HCT116 (cell line): ENCODE measurements at places on chromosomes 16 and 17. TPM values are rescaled to one million over a fixed set of nuclear protein-coding genes. Genes with fewer than 3 reads are reported as not detected.

The KRTAP2-3 gene
- 6.3 TPM for total RNA-seq

The ITGB4 gene
- 568 TPM for total RNA-seq

The RND2 gene
- total RNA-seq, result 0.66 TPM

The ANKRD40CL gene
- total RNA-seq, result 0.57 TPM

The GLP2R gene
- not detected for total RNA-seq

The CCL23 gene
- not detected for total RNA-seq

The SLC5A11 gene
- 0.47 TPM for total RNA-seq

The KRTAP1-5 gene
- not detected for total RNA-seq

The JPT1 gene
- total RNA-seq, result 575 TPM

The HP gene
- 18.1 TPM for total RNA-seq

The KCNAB3 gene
- total RNA-seq, result 7.1 TPM

DNA sequence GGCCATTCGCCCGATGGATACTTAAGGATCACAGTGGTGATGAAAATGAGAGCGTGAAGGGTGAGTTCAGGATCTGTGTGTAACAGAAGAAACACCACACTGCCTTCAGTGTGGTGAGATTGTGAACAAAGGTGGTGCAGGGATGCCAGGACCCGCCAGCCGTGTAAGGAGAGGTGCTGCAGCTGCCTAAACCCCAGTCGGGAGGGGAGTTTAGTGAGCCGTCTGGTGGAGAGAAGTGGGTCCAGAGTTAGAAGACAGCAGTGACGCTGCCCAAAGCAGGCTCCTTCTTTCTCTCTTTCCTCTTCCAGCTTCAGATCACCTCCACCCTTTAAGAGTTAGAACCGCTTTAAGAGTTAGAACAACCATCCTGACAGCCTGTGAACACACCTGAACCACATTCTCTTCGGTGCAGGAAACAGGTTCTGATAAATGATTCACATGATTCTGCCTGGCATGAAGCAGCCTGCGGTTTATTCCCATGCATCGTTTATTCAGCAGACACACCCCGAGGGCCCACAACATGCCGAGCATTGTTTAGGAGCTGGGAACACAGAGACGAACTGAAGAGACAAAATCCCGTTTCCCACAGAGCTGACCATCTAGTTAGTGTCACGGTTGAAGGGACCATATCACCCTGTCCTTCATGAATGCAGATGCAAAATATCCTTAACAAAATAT, 84.0 kb upstream of the DNAH17 start:
- H3K27ac ChIP-seq, result no peak overlapping the region
- H3K27me3 ChIP-seq, result no peaks in the 10 kb centered on the region; the same call in 1 of the 2 replicates
- no peak for DNase-seq
- H3K4me1 ChIP-seq, result no peaks in the 10 kb centered on the region
- H3K4me3 ChIP-seq, result no peak overlapping the region

DNA sequence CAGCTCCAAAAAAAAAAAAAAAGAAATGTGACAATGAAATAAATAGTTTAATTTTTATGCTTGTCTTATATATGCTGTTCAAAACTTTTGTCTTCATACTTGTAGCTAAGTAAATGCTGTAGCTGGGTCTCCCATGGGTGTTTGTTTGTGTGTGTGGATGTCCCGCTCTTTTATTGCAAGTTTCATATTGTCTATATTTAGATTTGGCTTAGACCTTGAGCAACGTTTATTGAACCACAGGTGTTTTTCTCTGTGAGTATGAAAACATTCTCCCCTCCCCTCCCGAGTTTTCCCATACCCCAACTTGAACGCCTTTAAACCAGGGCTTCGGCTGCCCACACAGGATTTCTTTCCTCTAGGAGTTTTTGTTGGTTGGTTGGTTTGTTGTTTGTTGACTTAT, 45.2 kb downstream of the MFSD11 start:
- no peaks in the 10 kb centered on the region for H3K27me3 ChIP-seq
- H3K4me1 ChIP-seq, result peaks cover 22% of the 10 kb centered on the region
- H3K36me3 ChIP-seq, result no peaks in the 10 kb centered on the region
- no peak overlapping the region for H3K27ac ChIP-seq

DNA sequence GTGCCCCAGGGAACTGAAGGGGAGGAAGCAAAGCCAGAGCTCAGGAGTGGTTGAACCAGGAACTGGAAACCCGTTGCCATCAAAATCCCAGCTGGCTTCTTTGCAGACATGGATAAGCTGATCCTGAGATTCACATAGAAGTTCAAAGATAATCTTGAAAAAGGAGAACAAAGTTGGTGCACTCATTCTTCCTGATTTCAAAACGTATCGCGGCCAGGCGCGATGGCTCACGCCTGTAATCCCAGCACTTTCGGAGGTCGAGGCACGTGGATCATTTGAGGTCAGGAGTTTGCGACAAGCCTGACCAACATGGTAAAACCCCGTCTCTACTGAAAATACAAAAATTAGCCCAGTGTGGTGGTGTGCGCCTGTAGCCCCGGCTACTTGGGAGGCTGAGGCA, 7.1 kb downstream of the RAP1GAP2 start:
- no peaks in the 10 kb centered on the region for H3K27me3 ChIP-seq
- H3K4me3 ChIP-seq, result no peak overlapping the region
- no peak for DNase-seq
- no peak overlapping the region for H3K27ac ChIP-seq
- H3K4me1 ChIP-seq, result no peaks in the 10 kb centered on the region

- DNase-seq, result no peak
- no peak overlapping the region for H3K4me3 ChIP-seq
- no peaks in the 10 kb centered on the region for H3K36me3 ChIP-seq
Observed at GRCh38 chr16:55078699-55079410, 148.2 kb downstream of the IRX5 start.

GRCh38 chr16:78436846-78437245, 337.4 kb downstream of the WWOX start:
- no peak overlapping the region for H3K4me3 ChIP-seq
- H3K27me3 ChIP-seq, result no peaks in the 10 kb centered on the region
- no peaks in the 10 kb centered on the region for H3K36me3 ChIP-seq
- DNase-seq, result no peak

DNA sequence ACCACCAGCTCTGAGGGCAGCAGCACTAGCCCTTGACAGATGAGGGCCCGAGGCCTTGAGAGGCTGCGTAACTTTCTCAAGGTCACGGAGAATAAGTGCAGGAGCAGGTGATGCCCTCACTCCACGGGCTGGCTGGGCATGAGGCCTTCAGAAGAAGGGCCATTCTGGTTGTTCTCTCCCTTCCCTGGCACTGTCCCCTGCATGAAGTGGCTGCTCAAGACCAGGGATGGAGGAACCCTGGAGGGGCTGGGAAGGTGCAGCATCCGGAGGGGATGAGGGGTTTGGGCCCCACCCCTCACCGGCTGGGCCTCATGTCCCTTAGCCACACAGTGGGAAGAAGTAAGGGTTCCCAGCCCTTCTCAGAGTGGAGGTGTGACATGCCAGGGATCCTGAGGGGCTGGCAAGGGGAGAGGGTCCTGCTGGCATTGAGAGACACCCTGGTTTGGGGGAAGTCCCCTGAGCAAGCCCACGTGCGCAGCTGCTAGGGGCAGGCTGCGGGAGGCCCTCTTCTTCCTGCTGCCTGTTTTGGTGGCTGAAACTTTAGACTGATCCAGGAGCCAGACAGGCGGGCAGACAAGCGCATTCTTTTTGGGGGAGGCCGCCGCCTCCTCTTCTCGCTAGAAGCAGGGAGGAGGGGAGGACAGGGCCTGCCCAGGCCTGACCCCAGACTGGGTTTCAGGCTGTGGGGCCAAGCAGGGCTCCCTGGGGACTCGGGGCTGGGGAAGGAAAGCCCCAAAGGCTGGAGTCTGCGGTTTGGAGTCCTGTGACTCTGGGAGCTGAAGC, 74.0 kb downstream of the N4BP1 start:
- H3K27me3 ChIP-seq, result no peaks in the 10 kb centered on the region
- H3K4me1 ChIP-seq, result no peaks in the 10 kb centered on the region
- H3K4me3 ChIP-seq, result no peak overlapping the region

DNA sequence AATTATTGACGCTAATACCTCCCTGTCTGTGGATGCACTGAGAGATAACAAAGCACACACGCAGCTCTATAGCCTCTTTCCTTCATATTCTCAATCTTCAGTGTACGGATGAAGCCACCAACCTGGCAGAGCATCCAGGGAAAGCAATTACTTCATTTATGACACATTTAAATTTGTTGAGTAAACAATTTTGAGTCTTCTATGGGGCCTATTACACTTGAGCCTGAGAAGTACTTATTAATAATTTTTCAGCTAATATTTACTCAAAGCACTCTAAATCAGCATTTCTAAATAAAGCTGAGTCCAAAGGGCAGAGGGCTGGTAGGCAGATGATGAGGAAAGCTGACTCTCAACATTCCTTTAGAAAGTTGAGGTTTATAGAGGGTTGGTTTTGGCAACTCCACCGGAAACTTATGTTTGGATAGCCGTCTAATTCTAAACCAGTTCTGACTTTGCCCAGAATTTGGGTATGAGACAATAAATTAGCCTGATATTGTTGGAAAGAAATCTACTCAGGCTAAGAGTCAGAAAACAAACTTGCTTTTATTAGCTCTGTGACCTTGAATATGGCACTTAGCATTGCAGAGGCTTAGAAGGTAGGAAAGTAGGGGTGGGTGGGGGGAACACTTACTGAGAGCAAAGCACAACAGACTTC, 643.5 kb downstream of the CDH11 start:
- no peaks in the 10 kb centered on the region for H3K4me1 ChIP-seq
- no peaks in the 10 kb centered on the region for H3K27me3 ChIP-seq
- no peak for DNase-seq
- no peak overlapping the region for H3K27ac ChIP-seq

DNA sequence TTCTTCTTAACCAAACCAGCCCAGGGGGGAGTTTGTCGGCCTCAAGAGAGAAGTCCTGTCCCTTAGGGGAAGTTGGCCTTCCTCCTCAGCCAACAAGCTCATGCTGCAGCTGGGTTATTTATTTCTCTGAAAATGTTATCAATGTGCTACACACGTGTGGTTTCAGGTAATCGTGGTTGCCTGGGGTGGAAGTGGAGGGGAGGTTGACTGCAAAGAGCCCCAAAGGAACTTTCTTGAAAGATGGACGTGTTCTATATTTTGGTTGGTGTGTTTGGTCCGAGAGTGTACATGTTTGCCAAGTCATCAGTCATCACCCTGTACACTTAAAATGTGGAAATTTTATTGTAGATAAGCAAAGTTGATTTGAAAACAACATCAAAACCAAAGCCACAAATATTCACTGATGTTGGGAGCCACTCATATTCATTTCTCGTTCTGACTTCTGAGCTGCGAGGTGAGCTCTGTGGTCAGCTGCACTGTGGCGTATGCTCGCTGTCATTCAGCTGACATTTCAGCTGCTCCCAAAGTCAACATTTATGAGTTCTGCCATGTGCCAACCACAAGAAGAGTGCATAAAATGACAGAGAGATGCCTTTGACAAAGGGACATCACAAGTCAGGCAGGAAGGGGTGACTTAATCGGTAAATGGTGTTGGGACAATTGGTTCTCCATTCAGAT, 26.5 kb upstream of the ADGRG1 start:
- H3K27me3 ChIP-seq, result no peaks in the 10 kb centered on the region
- H3K36me3 ChIP-seq, result no peaks in the 10 kb centered on the region
- no peaks in the 10 kb centered on the region; the same call in 1 of the 2 replicates for H3K4me1 ChIP-seq
- DNase-seq, result no peak
- H3K27ac ChIP-seq, result no peak overlapping the region

DNA sequence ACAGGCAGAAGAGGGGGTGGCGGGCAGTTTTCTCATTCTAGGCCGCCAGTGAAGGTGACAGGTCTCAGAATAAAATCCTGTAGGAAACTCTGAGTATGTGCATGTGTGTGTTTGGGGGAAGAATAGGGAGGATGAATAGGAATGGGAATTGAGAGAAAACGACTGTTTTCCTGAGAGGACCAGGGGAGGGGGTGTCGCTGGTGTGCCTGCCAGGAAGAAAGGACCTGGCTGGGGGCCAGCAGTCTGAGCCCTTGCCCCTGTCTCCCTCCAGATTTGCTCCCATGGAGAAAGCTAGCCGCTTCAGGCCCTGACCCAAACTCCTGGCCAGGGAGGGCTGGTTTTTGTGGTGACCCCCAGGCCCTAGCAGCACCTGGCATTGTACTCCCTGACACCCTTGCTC, 14.4 kb downstream of the C17orf50 start:
- no peak overlapping the region for H3K27ac ChIP-seq
- H3K27me3 ChIP-seq, result no peaks in the 10 kb centered on the region
- no peaks in the 10 kb centered on the region for H3K4me1 ChIP-seq
- H3K36me3 ChIP-seq, result no peaks in the 10 kb centered on the region
- no peak overlapping the region for H3K4me3 ChIP-seq

- no peak for DNase-seq
- no peak overlapping the region for H3K4me3 ChIP-seq
- peaks cover 5% of the 10 kb centered on the region; the same call in 1 of the 2 replicates for H3K4me1 ChIP-seq
- no peaks in the 10 kb centered on the region for H3K27me3 ChIP-seq
- no peaks in the 10 kb centered on the region for H3K36me3 ChIP-seq
Observed at GRCh38 chr17:57601143-57601735, 143.9 kb downstream of the CCDC182 start.

- peaks cover 14% of the 10 kb centered on the region for H3K36me3 ChIP-seq
- H3K4me3 ChIP-seq, result no peak overlapping the region
- no peaks in the 10 kb centered on the region for H3K27me3 ChIP-seq
- no peaks in the 10 kb centered on the region for H3K4me1 ChIP-seq
Observed at GRCh38 chr16:89135971-89136765, 35.4 kb upstream of the CDH15 start.

- DNase-seq, result no peak
- H3K4me1 ChIP-seq, result peaks cover 30% of the 10 kb centered on the region
- H3K4me3 ChIP-seq, result no peak overlapping the region
- H3K27me3 ChIP-seq, result no peaks in the 10 kb centered on the region
- H3K36me3 ChIP-seq, result no peaks in the 10 kb centered on the region
Observed at GRCh38 chr17:74740641-74741387, 3.8 kb downstream of the RAB37 start.

- no peak overlapping the region for H3K4me3 ChIP-seq
- DNase-seq, result no peak
- H3K27me3 ChIP-seq, result no peaks in the 10 kb centered on the region
- H3K4me1 ChIP-seq, result peaks cover 15% of the 10 kb centered on the region
Observed at GRCh38 chr17:57545731-57546342, 199.3 kb downstream of the CCDC182 start.

GRCh38 chr17:67588326-67588725, 129.4 kb upstream of the NOL11 start:
- H3K4me3 ChIP-seq, result no peak overlapping the region
- no peaks in the 10 kb centered on the region for H3K4me1 ChIP-seq
- DNase-seq, result no peak
- H3K27ac ChIP-seq, result no peak overlapping the region
- H3K27me3 ChIP-seq, result no peaks in the 10 kb centered on the region

GRCh38 chr16:86157616-86158247, 258.8 kb downstream of the IRF8 start:
- H3K27me3 ChIP-seq, result peaks cover 10% of the 10 kb centered on the region
- peak overlapping the region; percentile 53 for H3K4me3 ChIP-seq
- H3K36me3 ChIP-seq, result no peaks in the 10 kb centered on the region
- DNase-seq, result no peak
- peaks cover 13% of the 10 kb centered on the region; the same call in 1 of the 2 replicates for H3K4me1 ChIP-seq

DNA sequence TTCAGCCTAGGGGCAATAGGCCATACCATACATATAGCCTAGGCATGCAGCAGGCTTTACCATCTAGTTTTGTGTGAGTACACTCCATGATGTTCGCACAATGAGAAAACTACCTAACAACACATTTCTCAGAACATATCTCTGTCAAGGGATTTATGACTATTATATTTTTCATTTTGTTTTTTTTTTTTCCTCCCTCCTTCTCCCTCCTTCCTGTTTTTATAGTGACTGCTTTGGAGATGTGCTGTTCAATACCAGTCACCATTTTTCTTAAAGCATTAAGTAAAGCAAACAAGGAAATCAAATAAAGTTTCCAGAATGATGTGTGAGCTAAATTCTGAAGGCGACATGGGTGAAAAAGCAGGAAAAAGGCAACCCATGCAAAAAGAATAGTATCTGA, 194.6 kb downstream of the STX8 start:
- H3K27ac ChIP-seq, result no peak overlapping the region
- no peaks in the 10 kb centered on the region for H3K36me3 ChIP-seq
- DNase-seq, result no peak
- no peaks in the 10 kb centered on the region for H3K27me3 ChIP-seq

- peak overlapping the region; percentile 95; the same call in 1 of the 2 replicates for H3K27ac ChIP-seq
- H3K27me3 ChIP-seq, result no peaks in the 10 kb centered on the region
- peak overlapping the region; percentile 99 for H3K4me3 ChIP-seq
- no peak for DNase-seq
Observed at GRCh38 chr17:38746004-38746848, 1.9 kb downstream of the PCGF2 start.
